NCI-H524 treated with DMSO at 0.1 percent for 48 hours (cell line): ENCODE measurements at places on chromosomes 2 and 18.

GRCh38 chr2:199979832-199980628 lies 24.6 kb downstream of the MAIP1 start:
- DNase-seq = peak; percentile 1

GRCh38 chr2:200222791-200223190 lies 83.7 kb upstream of the SPATS2L start:
- no peak for DNase-seq

GRCh38 chr2:132478461-132479105 lies 62.0 kb downstream of the GPR39 start:
- DNase-seq = no peak

DNA sequence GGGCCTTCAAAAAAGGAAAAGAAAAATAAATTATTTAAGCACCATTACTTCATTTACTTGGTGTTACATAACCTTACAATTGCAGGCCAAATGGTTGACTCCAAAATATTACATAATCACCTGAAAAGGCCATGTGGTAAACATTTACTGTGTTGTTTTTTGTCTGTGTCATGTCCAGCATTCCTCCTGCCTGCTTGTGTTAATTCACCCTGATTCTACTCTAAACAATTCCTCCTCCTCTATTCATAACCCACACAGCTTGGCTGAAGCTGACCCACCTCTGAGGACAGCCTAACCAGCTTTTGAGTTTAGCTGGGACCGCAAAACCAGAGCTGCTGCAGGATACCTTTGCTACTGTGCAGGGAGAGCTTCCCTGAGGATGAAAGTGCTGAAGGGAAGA lies 35.4 kb downstream of the TMX3 start:
- no peak for DNase-seq

DNA sequence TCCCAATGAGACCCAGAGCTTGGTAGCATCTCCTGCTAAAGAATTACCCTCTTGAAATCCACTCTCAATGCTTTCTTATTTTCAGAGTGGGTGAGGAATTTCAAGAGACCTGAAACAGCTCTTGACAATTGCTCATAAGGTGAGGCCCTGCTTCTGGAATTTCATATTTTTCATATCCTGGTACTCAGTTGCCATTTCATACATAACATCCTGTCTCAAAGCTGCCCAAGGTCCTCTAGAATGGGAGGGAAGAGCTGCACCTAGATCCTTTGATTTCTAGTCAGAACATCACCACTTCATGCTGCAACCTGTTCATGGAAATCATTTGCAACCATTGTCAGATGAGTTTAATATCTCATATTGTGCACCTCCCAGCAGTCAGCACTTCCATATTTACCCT lies 404.8 kb upstream of the GALNT5 start:
- no peak for DNase-seq

- no peak for DNase-seq
Measured at GRCh38 chr18:37577051-37577611, 11.5 kb upstream of the CELF4 start.

GRCh38 chr2:173300458-173300857 lies 54.2 kb upstream of the CDCA7 start:
- no peak for DNase-seq

DNA sequence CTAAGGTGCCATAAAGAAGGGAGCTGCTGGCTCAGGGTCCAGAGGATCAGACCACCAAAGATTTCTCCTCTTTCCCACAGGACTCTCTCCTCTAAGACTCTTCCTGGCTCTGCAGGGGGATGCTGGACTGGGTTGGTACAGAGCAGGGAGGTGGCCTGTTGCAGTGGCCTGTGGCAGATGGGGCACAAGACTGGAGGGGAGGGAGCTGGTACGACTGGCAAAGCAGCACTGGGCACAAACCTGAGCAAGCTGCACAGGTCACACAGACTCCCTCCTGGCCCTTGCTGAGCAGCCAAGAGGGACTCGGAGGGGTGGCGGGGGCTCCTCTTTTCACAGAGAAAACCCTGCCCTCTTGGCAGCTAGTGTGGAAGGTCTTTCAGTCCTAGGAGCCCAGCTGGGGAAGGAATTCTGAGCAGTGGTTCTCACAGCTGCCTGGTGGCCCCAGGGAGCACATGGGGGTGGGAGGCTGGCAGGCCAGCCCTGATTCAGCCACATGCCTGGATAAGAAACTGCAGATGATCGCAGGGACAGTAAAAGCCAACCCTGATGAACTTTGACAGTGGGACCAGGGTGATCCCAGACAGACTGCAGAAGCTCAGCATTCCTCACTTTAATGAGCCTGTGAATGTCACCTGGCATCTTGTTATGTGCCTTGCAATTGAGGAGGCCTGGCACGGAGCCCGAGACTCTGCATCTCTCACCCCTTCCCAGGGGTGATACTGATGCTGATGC lies 32.5 kb upstream of the ACAA2 start:
- no peak for DNase-seq

DNA sequence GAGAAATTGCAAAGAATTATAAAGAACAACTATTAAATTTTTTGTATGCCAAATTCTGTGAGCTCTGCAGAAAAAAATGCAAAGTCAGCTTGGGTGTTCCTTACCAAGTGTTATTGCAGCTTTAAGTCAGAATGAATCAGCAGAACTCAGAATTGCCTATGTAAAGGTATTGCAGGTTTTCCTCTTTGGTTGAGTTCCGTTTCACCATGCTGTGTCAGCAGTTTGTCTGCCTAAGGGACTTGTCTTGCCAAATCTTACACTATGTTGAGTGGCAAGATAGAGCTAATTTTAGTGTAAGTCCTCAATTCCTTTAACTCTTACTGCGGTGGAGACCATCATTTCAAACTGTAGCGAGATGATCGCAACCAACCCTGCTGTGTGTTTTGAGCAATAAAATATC lies 38.8 kb downstream of the ADAM23 start:
- DNase-seq = no peak

DNA sequence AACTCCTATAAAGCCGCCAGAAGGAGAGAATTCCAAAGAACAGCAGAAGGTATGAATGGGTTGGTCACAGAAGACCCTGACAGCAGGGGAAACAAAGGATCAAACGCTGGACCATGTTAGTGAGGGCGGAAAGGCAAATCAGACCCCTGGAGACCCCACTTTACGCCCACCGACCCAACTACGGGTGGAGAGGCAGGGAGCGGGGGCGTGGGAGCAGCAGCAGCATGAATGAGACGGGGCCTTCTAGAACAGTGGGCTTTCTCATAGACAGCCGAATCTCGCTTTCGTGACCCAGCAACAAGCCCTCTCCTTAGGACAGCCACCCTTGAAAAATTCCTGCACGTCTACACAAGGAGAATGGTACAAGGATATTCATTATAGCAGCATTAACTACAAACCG lies 191.0 kb downstream of the HDAC4 start:
- DNase-seq = no peak

DNA sequence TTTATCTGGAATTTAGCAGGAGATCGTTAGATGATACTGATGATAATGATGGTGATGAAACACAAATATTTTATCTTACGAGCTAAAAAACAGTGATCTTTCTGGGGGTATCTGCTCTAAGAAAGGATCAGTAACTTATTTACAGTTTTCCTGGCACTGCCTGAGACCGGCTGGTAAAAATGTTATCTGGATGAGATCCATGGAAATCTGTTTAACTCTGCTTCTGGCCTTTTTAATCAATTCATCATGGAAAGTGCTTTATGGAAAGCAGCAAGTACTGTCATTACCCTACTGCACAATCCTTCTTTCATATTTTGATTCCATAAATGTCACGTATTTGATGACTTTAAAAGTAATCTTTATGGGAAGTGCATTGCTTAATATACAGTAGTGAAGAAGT lies 612.7 kb upstream of the GCFC2 start:
- no peak for DNase-seq

DNA sequence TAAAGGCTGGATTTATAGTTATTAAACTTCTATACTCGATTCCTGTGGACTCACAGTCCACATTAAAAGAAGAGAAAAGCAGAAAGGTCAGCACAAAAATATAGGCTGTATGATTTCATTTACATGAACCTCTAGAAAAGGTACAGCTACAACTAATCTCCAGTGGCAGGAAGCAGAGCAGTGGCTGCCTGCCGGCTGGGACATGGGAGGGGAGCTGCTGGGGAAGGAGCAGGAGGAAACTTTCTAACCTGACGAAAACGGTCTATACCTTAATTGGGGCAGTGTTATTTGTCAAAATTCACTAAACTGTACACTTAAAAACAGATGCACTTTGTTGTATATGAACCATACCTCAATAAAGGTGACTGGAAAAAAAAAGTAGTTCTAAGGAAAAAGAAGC lies 26.7 kb downstream of the KCTD1 start:
- DNase-seq = no peak

DNA sequence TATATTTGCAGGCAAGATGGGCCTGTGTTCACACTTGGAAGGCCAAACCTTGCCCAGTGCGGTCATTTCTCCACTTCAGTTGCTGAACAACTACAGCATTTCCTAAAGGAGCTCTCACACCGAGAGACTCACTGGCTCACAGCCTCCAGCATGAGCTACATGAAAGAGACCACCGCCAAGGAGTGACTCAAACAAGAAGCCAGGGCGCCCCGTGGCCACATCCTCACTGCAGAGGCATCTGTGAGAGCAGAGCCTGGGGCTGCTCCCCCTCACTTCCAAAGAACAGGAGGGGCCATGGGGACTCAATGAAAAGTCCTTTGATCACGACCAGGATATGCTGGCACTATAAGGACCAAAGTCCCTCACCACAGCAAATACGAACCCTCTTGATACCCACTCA lies 50.0 kb downstream of the TMEM163 start:
- DNase-seq = no peak

GRCh38 chr2:224910574-224910925 lies 131.7 kb downstream of the DOCK10 start:
- no peak for DNase-seq

DNA sequence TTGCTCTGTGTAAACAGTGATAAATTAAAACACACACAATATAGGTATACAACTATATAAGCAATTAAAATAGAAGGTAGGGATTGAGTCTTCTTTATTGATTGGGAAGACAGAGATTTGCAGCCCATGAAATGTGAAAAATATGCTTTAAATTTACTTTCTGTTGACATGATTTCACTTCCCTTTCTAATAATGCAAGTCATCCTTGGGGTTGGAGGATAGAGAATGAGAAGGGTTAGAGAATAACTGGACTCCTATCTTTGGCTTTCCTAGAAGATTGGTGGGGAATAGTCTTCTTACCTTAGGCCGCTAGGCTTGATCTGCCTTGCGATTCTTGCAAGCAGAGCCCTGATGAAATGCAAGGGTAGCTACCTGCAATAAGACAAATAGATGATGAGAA lies 339.8 kb downstream of the NYAP2 start:
- DNase-seq = no peak

DNA sequence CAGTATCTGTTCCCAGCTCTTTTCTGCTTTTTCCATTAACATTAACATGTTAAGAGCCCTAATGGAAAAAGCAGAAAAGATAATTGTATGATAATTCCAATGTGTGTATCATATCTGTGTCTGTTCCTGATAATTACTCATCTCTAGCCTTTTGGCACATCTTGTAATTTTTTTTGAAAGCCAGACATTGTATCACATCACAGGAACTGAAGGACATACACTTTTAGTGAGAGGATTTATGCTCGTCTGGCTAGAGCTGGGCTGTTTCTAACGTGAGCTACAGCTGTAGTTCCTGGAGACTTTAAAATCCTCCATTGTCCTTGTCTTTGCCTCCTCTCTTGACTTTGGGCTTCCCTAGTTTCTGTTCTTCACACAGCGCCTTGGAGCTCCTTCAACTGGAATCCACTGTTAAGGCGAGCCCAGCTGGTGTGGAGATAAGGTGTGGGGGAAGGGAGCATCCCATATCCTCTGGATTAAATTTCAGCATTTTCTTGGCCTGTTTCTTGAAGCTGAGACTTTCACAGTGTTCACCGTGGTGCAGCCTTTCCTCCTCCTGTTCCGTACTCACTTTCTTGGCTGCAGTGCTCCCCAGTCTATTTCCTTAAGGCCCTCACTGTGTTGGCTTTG lies 211.5 kb downstream of the GALR1 start:
- DNase-seq = no peak

DNA sequence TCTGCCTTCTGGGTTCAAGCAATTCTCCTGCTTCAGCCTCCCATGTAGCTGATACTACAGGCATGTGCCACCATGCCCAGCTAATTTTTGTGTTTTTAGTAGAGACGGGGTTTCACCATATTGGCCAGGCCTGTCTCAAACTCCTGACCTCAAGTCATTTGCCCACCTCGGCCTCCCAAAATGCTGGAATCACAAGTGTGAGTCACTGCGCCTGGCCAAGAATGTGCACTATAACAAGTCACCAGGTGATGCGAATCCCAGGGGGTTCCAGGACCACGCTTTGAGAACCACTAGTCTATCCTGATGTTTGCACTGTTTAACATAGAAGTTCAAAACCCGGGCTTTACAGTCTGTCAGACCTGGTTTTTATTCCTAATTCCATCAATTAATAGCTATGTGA lies 144.8 kb downstream of the SUCLG1 start:
- DNase-seq = no peak

DNA sequence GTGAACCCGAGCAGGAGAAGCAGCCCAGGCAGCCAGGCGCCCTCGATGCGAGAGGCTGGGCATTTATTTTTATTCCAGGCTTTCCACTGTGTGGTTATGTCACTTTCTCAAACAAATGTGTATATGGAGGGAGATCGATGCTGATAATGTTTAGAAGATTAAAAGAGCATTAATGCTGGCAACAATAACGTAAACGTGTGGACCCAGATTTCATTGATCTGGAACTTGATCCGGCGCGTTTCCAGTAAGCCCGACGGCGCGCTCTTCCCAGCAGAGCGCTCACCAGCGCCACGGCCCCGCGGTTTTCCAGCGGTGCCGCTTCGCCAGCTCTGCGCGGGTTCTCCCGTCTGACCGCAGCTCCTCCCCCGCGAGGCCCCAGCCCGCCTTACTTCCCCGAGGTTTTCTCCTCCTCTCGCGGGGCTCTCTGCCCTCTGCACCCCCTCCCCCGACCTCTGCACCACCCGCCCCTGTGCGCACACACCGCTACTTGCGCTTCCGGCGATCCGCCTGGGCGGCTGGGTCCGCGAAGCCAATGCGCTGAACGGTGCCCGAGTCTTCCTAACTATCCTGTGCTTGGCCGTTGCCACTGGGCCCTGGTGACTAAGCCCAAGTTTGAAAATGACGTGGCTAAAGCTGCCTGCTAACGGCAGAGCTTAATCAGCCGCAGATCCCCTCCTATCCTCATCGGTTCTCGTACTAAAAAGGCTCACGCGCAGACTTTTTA lies 6.1 kb downstream of the ONECUT2 start:
- no peak for DNase-seq

GRCh38 chr18:39604836-39605235 lies 2039.2 kb upstream of the CELF4 start:
- DNase-seq = no peak

GRCh38 chr2:75199428-75200011 lies at the start of gene TACR1:
TSS of gene TACR1 (minus strand) at chr2:75199520. CDS start at chr2:75198934, 586 bp downstream.
- DNase-seq = no peak

GRCh38 chr2:62145478-62146100 lies 50.3 kb upstream of the B3GNT2 start:
- DNase-seq = no peak

- DNase-seq = no peak
Measured at GRCh38 chr2:15673919-15674636, 82.4 kb downstream of the DDX1 start.

GRCh38 chr2:104976603-104977120 lies 61.2 kb upstream of the MRPS9 start:
- no peak for DNase-seq
